ENCODE measurements at places on chromosomes 5 and 9. TPM values are rescaled to one million over a fixed set of nuclear protein-coding genes. Genes with fewer than 3 reads are reported as not detected.
A peak's percentile ranks its signal among the peaks of the same experiment; 100 is the strongest.

GRCh38 chr5:124161266-124161665, 585.2 kb downstream of the ZNF608 start:
- no peak for DNase-seq

GRCh38 chr9:101664453-101664852, 69.7 kb upstream of the PPP3R2 start:
- no peak for DNase-seq

- DNase-seq = no peak
These were observed 277.6 kb upstream of the EFNA5 start for GRCh38 chr5:107948377-107948776.

- no peak for DNase-seq
These were observed 16.4 kb downstream of the PPP3R2 start for GRCh38 chr9:101578378-101578777.

- peak; percentile 50 for DNase-seq
These were observed 2.5 kb downstream of the CENPP start for GRCh38 chr9:92328225-92328624.

DNA sequence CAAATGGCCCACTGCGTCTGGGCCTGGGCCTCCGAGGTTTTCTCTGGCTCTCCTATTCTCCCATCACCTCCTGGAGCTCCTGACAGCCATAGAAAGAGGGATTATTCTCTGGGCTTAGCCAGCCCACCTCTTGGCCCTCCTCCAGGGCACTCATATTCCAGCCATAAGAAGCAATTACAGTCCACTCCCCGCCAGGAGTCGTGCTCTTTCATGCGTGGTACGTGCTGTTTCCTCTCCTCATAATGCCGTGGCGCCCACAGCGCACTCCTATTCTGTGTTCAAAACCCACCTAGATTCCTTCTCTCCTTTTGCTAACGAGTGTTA, 240.8 kb upstream of the ZNF462 start:
- no peak for DNase-seq

The PCDHGB5 gene
- total RNA-seq = 9.7 TPM

DNA sequence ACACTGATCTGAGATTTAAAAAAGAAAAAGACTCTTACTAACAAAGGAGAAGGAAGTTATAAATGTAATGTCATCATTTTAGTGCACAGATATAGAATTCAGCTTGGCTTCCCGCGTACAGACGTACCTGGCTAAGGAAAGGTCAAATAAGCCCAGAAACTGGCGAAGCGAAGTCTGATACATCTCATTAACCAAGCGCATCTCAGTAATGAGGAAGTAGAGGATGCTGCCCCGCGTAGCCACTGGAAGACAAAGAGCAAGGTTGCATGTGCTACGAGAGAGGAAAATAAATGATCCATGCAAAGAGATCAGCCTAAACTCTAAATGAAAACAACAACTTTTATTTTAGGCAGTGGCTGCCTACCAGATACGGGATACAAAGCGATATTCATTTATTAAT, 208.8 kb downstream of the DNAH5 start:
- DNase-seq = no peak

- DNase-seq = no peak
These were observed 104.5 kb downstream of the ATP10B start for GRCh38 chr5:160747559-160747958.

- no peak for DNase-seq
These were observed 305.0 kb upstream of the CCNH start for GRCh38 chr5:87717761-87718160.

DNA sequence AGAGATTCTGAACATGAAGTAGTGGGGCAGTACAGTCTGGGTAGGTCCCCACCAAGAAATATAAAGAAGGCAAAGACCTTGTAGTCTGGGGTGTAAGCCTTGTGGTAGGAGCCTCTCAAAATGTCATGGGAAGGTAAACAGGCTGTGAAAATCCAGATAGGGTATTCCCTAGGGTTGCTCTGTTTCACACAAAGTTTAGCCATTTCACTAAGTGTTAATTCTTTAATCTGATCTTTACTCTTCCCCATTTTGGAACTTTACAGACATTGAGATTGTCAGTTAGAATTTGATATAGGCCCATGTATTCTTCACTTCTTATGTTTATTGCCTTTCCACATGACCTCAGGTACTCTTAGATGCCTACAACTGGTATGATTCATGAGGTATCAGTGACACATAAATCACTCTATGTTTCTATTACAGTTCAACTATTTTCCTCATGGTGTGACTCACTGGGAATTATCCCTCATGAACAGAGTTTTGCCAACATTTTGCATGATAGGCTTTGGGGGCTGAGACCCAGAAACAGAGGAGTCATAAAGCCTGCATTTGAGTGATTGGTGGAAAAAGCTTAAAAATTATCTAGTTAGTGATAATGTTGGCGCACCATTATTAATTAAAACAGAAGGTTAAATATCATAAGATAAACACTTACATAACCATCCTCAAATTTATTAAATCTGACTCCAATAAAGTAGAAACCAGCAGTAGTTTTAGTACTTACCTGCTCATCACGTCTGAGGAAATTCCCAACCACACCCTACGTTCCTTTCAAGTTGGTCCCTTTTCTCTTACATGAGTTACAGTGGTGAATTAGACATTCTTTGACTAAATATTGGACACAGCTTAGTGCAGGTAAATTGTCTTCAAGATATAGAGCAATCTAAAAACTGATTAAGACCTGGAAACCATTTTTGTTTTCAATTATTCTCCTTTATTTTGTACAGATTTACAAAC, 399.8 kb upstream of the MEF2C start:
- DNase-seq = peak; percentile 7

The PCDHGC4 gene
- 0.89 TPM for total RNA-seq

The EMB gene
- under 0.01 TPM for total RNA-seq

GRCh38 chr9:109109967-109110328, 9.8 kb downstream of the TMEM245 start:
- no peak for DNase-seq

The ATG12 gene
- total RNA-seq = 19.9 TPM

The EQTN gene
- total RNA-seq = not detected

GRCh38 chr9:73199886-73200285, 48.2 kb downstream of the ANXA1 start:
- peak; percentile 9 for DNase-seq

DNA sequence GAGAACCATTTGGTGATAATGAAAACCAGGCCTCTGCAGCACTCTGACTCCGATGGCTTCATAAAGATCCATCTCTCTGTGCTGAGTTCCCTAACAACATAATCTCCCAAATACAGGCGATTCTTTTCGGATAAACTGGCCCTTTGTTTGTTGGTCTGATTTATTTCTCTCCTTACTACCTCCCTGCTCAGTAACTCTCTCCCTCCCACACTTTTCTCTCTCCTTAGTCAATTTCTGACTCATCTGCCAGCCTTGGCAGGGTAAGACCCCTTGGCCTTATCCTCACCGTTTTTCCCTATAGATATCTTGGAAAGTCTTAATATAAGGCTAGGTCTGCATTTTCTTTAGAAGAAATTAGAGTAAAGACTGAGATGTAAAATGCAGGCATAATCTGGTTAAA, 128.7 kb downstream of the BRINP1 start:
- no peak for DNase-seq

The DMGDH gene
- 0.76 TPM for total RNA-seq

All from dermis microvascular lymphatic vessel endothelial cell (primary cell).